ENCODE measurements at places on chromosomes 7 and 10. TPM values are rescaled to one million over a fixed set of nuclear protein-coding genes. Genes with fewer than 3 reads are reported as not detected.

- no peak for DNase-seq
These were observed 92.0 kb upstream of the FAM180A start for GRCh38 chr7:135840591-135840990.

DNA sequence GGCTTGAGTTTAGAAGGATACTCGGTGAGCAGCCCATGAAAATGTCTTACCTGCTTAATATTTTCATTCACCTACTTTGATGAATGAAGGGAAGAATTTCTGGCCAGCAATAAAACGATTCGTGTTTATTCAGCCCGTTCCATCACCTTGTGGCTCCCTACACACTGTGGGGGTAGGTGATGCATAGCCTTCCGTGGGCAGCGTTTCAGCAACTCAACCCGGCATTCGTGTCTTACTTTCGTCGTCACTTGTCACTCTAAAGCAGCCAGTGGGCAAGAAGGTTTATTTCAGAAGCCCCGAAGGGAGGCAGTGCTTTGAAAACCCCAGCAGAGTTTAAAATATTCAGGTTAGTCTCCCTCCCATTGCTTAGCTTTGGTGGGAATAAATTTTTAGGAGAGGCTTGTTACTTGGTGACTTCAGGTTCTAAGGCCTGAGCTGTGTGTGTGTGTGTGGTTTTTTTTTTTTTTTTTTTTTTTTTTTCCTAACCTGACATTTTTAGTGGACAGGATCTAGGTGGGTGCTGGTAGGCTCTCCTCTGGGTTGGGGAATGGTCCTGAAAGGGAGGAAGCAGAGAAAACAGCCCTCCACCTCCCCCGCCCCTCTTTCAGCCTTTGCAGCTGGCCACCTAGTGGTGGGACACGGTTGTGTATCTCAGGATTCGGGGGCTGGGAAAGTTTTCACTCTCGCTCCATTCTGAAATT is 1.8 kb downstream of the GRK5 start:
- DNase-seq, result peak; percentile 84

- DNase-seq, result no peak
These were observed at the start of gene EPDR1 for GRCh38 chr7:37920305-37920848. EPDR1 (plus strand) TSS chr7:37920640; CDS start chr7:37920940, 300 bp downstream.

DNA sequence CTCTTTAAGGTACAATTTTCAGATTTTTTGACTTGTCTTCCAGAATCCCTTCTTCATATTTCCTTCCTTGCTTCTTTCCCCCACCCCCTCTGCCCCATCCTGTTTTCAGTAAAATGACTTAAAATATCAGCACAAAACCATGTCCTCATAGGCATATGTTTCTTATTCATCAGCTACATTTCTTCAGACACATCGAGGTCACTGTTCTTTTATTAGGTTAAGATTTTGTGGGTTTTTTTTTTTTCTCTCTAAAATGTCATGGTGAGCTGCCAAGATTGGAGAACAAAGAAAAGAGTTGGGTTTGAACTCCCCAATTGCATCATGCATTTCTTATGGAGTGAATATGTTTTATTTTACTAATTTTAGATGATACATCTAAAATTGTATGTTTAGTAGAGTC is 35.8 kb downstream of the LAMB4 start:
- DNase-seq, result no peak

- DNase-seq, result no peak
These were observed 116.6 kb upstream of the ADCY1 start for GRCh38 chr7:45457591-45457990.

- DNase-seq, result no peak
These were observed 152.1 kb downstream of the GFRA1 start for GRCh38 chr10:116120688-116121455.

GRCh38 chr10:36802490-36803153 is 322.8 kb upstream of the ANKRD30A start:
- no peak for DNase-seq

ASB10 gene
- total RNA-seq, result not detected

C10orf67 gene
- total RNA-seq, result 1.4 TPM

PDZD7 gene
- 6.0 TPM for total RNA-seq
